Right cardiac atrium (tissue), 5 donors: ENCODE measurements at places on chromosomes 4 and X. TPM values are rescaled to one million over a fixed set of nuclear protein-coding genes. Genes with fewer than 3 reads are reported as not detected.
A peak's percentile ranks its signal among the peaks of the same experiment; 100 is the strongest.

The SYTL4 gene
- 3.2 TPM for total RNA-seq

The MTTP gene
- total RNA-seq: 0.96 TPM

The PCYT1B gene
- 9.4 TPM for total RNA-seq

The TMEM31 gene
- not detected for total RNA-seq

The HSFX1 gene
- 3.1 TPM for total RNA-seq

The DACH2 gene
- total RNA-seq: 0.49 TPM

The SLC10A7 gene
- total RNA-seq: 5.0 TPM

GRCh38 chrX:124240422-124240821 is 92.0 kb upstream of the TEX13D start:
- DNase-seq: no peak

DNA sequence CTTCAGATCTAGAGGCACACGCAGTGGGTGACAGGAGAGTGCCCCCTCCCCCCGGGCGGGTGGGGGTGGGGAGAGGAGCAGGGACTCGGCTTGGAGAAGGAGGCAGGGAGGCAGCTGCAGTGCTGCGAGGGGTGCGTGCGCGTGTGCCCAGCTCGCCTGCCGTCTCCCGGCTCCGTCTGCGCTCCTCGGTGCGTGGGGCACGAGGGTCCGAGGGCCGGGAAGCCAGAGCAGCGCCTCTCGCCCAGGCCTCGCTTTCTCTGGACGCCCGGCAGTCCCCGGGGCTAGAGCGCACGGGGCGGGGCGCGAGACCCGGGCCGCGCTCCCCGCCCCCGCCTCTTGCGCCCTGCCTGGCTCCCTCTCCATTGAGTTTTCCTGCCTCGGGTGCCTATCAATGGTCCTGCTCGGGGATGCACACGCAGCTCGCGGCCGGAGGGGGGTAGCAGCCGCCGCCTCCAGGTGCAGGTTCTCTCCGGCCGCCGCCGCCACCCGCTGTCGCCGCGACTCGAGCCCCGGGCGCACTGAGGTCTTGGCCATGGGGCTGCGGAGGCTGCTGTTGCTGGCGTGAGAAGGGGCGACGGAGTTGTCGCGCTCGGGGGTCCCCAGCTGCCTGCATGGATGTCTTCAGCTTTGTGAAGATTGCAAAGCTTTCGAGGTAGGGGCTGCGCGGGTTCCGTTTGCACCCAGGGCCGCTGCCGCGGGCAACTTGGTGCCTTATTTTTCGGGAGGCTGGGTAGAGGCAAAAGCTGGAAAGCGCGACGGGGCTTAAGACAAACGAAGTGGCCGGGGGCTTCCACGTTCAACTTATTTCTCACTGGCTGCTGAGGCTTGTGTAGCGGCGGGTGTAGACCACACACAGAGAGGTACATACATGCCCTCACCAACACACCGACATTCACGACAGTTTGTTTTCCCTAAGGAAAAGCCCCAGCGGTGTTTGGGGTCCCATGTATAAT is at the start of gene FRMPD4:
FRMPD4 (plus strand) TSS at position 113 of the 953 bp plus-strand sequence; CDS start at position 612, 499 bp downstream.
- no peak for DNase-seq

- no peak for DNase-seq
These were observed 380.1 kb downstream of the GRIA2 start for GRCh38 chr4:157600583-157600982.

DNA sequence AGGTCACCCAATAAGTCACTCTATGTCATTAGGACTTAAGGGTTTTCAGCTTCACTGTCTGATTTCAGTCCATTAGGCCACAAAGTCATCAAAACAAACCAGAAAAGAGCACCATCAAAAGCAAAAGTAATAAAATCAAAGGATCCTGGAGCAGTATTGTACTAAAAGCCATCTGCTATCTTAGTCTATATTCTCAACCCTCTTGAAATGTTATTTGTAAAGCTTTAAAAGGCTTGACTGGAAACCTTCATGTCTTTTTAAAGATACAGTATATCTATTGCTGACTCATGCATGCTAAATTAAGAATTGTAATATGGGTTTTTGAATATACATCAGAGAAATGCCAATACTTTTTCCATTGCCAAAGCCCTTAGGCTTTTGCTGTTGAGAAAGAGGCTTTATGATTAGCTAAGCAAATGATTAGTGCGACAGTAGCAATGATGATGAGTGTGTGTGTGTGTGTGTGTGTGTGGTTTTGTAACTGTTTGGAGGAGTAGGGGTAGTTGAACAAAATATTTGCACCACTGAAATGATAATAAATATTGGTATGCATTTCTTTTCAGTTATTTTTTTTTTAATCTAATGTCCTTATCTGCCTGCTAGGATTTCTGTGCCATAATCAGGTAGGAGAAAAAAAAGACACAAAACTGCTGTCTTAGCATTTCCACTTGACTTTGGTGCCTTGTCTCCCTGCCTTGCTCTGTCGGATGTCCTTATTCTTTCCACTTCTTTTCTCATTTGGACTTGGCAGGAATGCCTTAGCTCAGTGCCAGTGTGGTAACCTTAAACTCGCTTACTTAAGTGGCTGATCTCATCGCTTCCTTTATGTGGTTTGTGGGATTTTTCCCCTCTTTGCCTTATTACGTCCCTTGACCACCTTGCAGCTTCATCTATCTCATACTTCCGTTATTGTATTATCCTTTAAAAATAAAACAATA is 119.7 kb downstream of the PCDH7 start:
- DNase-seq: no peak

DNA sequence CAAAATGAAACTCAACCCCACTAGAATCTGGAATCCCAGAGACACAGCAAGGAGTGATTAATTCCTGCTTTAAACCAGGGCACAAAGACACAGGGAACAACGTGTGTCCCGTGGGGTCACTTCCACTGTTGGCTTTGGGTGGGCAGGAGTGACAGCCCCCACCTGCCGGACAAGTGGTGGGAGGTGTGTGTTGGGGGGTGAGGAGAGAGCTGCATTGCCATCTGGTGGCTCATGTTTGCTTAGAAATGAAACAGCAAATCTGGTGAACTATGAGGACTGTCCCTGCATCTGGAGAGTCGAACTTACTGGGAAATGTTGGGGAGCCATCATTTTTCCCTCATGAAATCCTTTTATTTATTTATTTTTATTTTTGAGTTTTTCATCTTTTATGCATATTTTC is 75.9 kb upstream of the AFAP1 start:
- no peak for DNase-seq

GRCh38 chrX:37378404-37378803 is 29.2 kb downstream of the PRRG1 start:
- DNase-seq: no peak

DNA sequence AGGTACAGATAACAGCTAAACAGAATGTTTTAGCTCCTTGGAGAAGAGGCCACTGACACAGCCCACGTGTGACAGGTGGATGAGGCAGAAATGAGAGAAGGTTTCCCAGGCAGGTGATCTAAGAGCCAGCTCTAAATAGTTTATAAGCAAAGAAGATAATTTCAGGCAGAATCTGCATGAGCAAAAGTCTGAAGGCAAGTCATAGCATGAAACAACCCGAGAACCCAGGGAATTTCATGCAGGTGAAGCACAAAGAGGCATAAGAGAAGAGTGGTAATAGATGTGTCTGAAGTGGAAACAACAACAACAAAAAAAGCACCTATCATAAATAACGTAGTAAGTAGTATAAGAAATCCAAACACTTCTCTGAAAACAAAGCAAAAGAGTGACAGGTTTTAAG is 275.8 kb upstream of the CPEB2 start:
- no peak for DNase-seq

DNA sequence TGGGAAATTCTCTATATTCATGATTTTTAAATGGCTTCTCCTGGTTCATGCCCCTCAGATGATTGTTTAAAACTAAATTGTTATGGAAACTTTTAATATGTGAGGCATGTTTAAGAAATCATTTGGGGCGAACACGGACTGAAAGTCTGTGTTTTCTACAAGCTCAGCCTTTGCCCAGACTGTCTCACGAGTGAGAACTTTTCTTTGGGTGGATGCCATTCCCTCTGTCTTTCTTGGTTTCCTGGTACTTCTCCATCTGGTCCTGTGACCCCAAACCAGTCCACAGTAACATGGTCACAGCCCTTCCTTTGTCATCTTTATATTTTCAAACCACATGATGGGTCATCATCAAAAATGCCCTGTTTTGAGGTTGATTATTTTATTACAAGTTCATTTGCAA is 186.6 kb upstream of the GNPDA2 start:
- no peak for DNase-seq

GRCh38 chrX:56757327-56757726 is 28.3 kb downstream of the NBDY start:
- DNase-seq: no peak

GRCh38 chr4:163042306-163042705 is 124.4 kb downstream of the NAF1 start:
- DNase-seq: no peak

DNA sequence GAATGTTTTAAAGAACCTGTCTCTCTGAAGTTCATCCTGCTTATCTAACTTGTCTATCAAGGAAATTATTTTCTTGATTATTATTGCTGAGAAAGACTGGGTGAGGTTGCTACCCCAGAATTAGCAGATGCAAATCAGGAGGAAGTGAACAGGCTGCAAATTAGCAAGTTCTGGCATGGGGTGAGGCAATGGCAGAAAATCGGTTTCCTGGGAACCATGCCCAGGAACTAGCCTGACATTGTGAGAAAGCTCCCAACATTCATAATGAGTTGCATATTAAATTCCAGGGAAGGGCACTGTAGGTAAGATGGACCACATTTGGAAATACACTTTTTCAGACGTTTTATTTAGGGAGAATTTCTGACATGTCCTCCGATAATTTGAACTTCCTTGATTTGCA is 11.6 kb downstream of the ARSF start:
- DNase-seq: no peak

GRCh38 chr4:119151161-119151560 is 15.5 kb downstream of the MYOZ2 start:
- DNase-seq: no peak

DNA sequence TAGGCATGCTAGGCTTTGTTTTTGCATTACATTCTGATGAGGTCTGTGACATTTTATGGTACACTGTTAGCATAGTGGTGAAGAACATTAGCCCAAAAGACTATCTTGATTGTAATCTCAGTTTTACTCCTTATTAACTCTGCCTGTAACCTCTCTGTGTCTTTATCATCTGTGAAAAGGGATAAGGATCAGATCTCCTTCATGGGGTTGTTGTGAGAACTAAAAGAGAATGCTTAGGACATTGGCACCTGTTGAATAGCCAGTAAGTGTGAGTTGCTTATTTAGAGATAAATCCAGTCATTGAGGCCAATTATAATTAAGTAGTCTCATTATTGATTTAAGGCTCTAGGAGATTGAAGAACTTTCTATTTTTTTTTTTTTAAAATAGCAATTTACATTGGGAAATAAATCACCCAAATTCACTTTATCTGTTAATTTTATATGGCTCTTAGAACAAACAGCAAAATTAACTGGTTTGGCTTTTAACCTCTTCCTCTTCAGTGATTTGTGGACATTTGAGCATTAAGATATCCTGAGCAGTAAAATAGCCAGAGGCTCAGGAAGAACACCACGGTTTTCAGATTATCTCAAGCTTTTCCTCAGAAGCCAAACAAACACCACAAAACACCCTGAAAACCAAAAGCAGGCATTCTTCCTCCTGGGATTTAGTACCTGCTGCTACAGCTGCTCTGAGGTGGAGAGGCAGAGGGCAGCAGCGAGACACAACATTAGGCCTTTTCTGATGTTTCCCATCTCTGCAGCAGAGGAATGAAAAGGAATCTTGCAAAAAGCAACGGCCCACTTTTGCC is 192.9 kb downstream of the ARHGAP10 start:
- DNase-seq: no peak

DNA sequence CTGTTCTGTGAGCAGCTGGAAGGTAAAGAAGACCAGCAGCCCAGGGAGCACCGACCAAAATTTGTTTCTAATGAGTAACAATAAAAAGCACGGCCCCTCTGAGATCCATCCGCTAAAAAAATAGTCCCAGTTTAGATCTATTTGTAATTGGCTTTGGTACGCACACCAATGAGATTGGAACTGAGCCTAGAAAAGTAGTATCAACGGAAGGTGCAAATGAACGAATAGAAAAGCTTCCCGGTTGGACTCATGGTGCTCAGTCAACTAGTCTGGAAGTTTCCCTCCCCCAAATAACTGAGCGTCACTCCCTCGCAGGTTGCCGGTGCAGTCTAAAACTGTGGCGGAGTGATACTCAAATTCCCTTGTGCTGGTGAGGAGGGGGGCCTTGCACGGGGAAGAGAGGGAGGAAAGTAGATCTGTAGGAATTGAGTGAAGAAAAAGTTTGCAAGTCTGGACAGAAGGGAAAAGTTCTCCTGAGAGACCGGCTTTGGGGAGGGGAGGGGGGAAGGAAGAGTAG is at the start of gene COL4A5:
COL4A5 (plus strand) TSS at position 413 of the 517 bp plus-strand sequence. CDS start 288 bp downstream, outside the sequence.
- DNase-seq: peak; percentile 52

GRCh38 chr4:57305836-57306235 is 195.7 kb upstream of the IGFBP7 start:
- DNase-seq: no peak

- no peak for DNase-seq
These were observed 285.0 kb upstream of the DIPK2B start for GRCh38 chrX:45485719-45486118.

DNA sequence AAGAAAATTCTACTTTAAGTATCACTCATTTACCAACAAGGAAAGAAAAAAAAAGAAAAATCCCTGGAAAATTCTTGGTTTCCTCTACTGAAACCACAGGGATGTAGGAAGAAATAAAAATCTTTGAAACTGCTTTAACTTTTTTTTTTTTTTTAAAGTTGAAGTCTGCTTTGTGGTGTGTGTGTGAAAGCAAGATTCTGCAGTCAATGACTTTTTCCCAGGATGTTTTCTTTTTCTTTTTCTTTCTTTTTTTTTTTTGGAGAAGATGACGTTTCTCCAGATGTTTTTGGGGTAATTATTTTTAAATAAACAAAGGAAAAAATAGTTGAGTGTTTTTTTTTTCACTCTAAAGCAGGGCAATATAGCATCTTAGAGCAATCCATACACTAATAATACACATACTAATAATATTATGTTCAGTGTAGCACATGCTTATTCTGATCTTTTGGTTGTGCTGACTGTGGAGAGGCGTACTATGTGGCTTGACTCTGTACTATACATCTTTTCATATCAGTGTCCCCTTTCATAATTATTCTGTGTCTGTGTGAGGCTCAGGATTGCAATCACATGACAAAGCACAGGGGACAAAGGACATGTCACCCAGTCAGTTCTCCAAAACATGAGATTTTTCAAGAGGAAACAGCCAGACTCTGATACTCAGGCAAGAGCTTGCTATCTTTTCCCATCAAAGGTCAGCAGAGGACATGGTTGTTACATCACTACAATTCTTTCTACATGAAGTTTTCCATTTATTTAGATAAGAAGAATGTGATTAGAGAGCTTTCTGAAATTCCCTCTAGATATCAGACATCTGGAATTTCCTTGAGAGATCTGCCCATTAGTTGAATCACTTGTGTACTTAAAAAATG is 111.0 kb downstream of the PDE5A start:
- no peak for DNase-seq

GRCh38 chr4:141132072-141132708 is 1.1 kb downstream of the RNF150 start:
- peak; percentile 69 for DNase-seq

- DNase-seq: no peak
These were observed 79.6 kb downstream of the COMMD8 start for GRCh38 chr4:47383829-47384427.

GRCh38 chrX:111445485-111445884 is 33.5 kb upstream of the DCX start:
- DNase-seq: no peak

- DNase-seq: no peak
These were observed 4.7 kb downstream of the BLTP1 start for GRCh38 chr4:122156819-122157218.

GRCh38 chrX:78119521-78120227 is 15.6 kb downstream of the PGK1 start:
- DNase-seq: no peak

GRCh38 chr4:117623326-117623725 is 411.0 kb upstream of the NDST3 start:
- DNase-seq: no peak
